ENCODE measurements at places on chromosomes 3 and 15. TPM values are rescaled to one million over a fixed set of nuclear protein-coding genes. Genes with fewer than 3 reads are reported as not detected.

GRCh38 chr15:97680606-97681220 lies 279.8 kb upstream of the ARRDC4 start:
- no peak for DNase-seq

GRCh38 chr3:177710506-177710905 lies 513.2 kb upstream of the TBL1XR1 start:
- no peak for DNase-seq

The BTLA gene
- total RNA-seq: not detected

GRCh38 chr15:98946301-98947255 lies 61.0 kb downstream of the PGPEP1L start:
- DNase-seq: no peak

- no peak for DNase-seq
These were observed 23.7 kb downstream of the P3H2 start for GRCh38 chr3:190097025-190097424.

- no peak for DNase-seq
These were observed 190.9 kb upstream of the TBL1XR1 start for GRCh38 chr3:177388209-177388608.

DNA sequence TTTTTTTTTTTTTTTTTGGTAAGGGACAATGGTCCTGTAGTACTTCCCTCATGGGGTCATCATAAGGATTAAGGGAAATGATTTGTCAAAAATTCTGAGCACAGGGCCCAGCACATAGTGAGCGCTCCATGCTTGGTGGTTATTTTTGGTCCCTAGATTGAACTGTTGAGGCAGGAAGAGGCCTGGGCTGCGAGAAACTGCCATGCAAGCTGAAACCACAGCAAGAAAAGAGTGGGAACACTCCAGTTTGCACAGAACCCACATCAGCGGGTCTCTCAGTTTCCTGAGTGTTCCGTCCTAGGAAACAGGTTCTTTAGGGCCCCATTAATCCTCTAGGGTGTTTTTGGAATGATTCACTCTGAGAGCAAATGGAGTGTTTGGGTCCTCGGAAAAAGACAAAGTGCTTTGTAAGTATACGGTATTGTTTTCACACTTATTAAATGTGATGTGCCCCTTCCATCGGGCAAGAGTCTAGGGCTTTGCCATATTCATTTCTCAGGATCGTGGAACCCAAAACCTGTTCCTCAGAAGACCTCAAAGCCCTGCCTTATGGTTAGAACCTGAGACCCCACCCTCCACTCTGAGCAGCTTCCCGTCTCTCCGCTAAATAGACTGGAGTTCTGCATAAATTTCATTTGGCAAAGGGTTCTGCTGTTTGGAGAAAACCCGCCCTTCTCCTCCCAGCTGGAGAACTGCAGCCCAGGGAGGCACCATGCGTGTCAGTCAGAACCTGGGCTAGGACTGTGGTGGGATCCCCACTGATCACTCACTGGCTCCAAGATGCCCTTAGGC lies 60.4 kb downstream of the SPSB4 start:
- DNase-seq: no peak

DNA sequence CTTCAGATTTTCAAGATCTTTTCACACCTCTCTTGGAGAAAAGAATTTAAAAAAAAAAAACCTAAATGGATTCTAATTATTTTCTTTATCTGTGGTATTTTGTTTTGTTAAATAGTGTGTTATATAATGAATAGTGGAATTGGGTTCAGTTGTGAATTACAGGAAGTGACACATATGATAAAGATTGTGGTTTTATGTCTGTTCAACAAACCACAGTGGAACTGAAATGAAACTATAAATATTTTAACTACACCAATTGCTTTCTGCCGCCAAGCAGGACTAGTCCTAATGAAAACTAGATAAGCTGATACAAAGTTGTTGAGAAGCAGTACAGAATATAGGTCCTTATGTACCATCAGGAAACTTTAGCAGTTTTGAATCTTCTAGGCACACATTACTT lies 121.6 kb downstream of the UBE2E2 start:
- DNase-seq: no peak

The RHCG gene
- not detected for total RNA-seq

DNA sequence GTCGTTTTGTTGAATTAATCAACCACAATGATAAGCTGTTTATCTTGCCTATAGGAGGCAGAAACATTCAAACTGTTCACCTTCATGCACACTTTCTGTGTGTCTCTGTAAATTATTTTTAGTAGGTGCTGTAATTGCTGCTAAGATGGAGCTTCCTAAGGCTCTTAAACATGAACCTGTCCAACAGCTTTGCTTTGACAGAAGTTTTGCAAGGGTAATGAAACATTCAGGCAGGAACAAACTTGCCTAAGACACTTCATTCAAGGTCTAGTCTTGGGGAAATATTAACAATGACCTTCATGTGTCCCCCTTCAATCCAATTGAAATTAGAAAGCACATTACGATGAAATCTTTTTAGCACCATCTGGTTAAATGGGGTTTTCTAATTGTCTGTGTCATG lies 156.1 kb downstream of the DIPK2A start:
- DNase-seq: peak; percentile 49

DNA sequence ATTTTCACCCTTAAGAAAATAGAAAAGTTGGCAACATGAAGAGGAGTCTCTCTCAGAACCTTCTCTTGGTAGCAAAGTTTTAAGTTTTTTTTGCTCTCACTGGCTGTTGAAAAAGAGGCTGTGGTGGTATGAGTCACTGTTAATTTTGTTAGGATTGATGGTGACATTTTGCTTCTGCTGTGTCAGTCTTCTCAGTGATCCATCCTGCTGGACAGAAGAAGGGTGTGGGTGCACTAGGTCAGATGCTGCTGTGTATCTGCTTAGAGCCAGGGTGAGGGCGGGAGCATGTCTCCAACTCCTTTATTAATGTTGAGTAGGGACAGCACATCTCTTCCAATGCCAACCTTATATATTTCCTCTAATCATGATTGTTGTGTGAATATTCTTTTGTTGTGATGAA lies 369.5 kb downstream of the FEZF2 start:
- DNase-seq: no peak

DNA sequence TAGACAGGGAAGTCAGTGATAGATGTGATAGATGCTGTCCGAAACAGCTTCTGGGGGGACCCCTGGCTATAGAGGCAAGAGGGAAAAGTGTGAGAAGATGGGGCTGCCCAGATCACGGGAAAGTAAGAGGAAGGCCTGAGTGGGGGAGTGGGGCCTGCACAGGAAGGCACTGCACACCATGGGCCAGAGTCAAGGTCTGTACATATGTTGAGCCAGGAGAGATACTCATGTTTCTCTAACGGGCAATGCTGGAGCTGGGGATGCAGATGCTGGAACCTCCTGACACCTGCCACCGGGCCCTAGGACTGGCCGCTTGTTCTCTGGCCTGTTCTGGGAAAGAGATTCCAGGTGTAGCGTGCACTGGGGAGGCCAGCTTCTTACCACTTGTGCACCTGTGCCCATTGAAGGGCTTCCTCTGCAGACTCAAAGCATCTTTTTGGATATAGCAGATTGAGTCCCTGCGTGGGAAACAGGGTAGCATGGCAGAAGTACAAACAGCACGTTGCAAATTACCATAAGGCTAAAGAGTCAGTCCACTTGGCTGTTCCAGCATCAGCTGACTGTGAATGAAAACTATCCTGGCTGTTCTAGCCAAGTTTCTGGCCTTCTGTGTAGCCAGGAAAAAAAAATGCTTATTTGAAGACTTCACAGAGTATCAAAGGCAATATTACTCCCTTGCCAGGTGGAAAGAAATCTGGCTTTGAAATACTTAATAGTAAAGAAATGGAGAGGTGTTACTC lies 77.1 kb upstream of the GSK3B start:
- peak; percentile 48 for DNase-seq

GRCh38 chr3:143526011-143526545 lies 322.2 kb downstream of the SLC9A9 start:
- DNase-seq: no peak

- DNase-seq: no peak
These were observed 210.6 kb upstream of the UMPS start for GRCh38 chr3:124519591-124520194.

DNA sequence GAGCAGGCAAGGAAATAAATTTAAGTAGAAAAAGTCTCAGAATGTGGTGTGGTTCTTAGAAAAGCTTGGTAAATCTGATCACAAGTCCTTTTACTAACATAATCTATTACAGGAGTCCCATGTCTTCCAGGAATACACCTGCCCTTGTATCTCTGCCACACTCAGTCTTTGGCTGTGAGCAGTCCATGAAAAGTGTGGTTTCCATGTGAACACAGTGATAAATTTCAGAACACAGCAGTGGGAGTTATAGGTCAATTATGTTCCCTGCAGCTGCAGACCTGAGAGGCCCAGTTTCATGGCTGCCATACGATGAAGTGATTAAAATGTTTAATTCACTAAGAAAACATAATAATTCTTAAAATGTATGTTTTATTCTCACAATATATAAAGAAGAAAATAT lies 366.9 kb upstream of the STAC start:
- no peak for DNase-seq

DNA sequence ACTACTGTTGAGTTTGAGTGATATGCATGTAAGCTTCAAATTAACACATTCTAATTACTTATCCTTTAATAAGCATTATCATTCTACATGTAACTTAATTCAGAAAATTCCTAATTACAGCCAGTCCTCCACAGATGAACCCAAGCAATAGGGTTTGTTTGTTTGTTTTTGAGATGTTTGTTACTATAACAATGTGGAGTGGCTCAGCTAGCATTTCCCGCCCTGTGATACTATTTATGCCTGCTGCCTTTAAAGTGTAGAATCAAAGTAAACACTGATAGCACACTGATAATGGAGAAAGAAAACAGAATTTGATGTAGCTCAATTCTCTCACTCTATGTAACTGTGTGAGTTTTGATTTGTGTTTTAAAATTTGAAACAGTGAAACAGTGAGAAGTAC lies 105.1 kb upstream of the IGF1R start:
- DNase-seq: no peak

The AQP9 gene
- not detected for total RNA-seq

GRCh38 chr3:62898530-62899496 lies 23.6 kb upstream of the CADPS start:
- no peak for DNase-seq

- no peak for DNase-seq
These were observed 1.9 kb upstream of the CHST14 start for GRCh38 chr15:40468898-40469331.

The CRYBG3 gene
- total RNA-seq: 0.17 TPM

GRCh38 chr3:14647976-14648955 lies 3.3 kb upstream of the CCDC174 start:
- no peak for DNase-seq

DNA sequence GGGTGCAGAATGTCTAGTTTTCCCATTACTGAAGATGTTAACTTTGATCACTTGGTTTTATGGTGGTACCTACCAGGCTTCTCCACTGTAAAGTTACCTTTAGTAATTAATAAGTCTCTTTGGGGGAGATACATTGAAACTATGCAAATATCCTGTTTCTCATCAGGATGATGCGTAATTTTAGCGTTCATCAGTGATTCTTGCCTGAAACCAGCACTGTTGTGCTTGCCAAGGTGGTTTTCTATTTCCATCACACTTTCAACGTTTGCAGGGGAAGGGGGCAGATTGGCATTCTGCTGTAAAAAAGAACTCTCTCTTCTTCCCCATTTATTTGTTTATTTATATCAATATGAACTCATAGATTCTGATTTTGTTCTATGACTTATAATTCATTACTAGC lies 61.0 kb downstream of the SSR3 start:
- no peak for DNase-seq

DNA sequence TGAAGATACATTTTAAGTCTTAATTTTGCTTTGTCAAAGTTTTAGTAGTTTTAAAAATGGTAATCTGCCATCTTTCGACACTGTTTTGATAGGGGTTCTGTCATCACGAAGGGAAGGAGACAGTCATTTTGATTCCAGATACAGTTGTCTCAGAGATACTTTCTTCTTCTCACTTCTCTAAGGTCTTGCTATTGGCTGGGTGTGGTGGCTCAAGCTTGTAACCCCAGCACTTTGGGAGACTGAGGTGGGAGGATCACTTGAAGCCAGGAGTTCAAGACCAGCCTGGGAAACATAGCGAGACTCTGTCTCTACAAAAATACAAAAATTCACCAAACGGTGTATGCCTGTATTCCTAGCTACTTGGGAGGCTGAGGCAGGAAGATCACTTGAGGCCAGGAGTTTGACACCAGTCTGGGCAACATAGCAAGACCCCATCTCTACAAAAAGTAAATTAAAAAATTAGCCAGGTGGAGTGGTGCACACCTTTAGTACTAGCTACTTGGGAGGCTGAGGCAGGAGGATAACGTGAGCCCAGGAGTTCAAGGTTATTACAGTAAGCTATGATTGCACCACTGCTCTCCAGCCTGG lies 3.3 kb downstream of the RAB8B start:
- no peak for DNase-seq

The ZNF80 gene
- not detected for total RNA-seq

DNA sequence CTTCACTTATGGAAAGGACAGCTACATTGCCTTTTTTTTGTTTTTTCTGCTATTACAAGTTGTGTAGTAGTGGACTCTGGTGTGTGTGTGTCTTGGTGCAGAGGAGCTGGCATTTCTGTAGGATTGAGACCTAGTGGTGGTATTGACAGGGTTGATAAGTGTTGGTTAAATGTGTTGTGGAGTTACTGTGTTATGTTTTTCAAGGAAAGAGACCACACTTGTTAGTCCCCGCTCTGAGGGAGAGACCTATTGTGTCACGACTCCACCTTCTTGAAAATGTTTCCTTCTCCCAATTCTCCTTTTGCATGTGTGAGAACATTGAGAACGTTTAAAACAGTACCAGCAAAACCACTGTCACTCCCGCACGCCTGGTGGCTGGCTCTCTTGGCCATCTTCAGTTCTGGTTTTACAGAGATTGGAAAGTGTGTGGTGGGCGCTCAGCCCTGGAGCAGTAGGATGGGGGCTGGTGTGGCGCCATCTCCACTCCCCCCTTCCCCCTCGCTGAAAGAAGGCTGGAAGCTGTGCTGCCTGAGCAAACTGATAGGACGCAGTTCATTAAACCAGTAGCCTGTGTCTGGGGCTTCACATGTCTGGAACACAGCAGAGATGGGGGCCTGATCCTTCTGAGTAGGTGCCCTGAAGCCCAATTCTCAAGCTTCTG lies 5.5 kb downstream of the KLF13 start:
- no peak for DNase-seq

DNA sequence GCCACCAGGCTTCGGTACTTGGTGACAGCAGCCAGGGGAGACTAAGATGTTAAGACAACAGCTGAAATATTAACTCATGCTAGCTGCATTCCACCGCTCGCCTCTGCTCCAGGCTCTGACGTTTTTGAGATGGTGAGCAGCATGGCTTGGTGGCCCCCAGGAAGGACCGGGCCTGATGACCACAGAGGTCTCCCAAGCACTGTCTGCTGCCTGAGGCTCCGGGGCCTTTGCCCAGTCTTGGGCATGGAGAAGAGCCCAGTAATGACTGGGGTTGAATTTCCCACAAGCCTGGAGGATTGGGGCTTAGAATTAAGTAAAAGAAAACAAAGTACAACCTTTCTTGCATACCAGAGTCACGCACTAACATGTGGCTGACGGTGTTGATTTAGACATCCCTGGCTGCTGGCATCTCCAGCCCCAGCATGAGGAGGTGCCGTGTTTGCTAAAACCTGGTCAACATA lies 243.6 kb upstream of the LYSMD4 start:
- DNase-seq: no peak

The ANKRD63 gene
- total RNA-seq: 8.4 TPM

- no peak for DNase-seq
These were observed 73.2 kb downstream of the TMEM44 start for GRCh38 chr3:194560047-194560446.
